Cardiac fibroblast (primary cell): ENCODE measurements at places on chromosomes 12 and 14.

- no peak for DNase-seq
Measured at GRCh38 chr12:124835656-124836410, 27.8 kb downstream of the SCARB1 start.

GRCh38 chr12:58925111-58925611 is 4.9 kb upstream of the LRIG3 start:
- peak; percentile 65 for DNase-seq

DNA sequence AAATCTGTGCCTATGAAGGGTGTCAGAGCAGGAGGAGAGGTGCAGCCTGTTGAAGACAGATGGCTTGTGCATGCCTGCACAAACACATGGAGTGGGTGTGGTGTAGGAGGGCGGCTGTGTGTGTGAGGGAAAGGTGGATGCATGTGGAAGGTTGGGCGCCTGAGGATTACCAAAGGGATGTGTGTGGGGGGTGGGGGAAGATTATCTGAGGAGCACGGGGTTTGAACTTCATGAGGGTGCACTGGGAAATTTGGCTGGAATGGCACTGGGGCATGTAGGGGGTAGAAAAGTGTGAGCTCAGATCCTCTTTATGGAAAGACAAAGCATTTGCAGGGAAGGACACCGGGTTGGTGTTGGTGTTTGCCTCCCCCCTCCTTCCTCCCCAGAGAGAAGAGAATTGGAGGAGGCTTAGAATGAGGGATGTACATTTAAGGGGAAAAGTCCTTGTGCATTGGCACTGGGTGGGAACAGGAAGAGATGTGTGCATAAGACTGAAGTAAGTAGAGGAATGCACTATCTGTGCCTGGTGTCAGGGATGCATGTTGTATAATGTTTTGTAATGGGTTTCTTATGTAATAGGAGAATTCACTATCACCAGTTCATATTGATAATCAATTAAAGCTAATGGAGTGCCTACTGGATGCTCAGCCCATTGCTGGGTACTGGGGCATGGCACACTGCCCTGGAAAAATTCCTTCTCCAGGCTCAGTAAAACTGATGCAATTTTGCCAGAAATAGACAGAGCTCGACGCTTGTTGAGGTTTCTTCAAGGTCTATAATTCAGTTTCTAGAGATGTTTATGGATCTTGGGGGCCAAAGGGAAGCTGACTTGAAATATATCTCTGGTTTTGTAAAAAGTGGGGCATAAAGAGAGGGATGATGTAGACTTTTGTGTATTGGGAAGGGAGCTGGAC is 3.0 kb downstream of the NTF3 start:
- no peak for DNase-seq

GRCh38 chr12:51847643-51848325 is 734 bp downstream of the FIGNL2 start:
- no peak for DNase-seq

- no peak for DNase-seq
Measured at GRCh38 chr12:64813723-64814122, 10.7 kb upstream of the TBC1D30 start.

GRCh38 chr14:94543449-94544124 is 17.7 kb upstream of the SERPINA4 start:
- no peak for DNase-seq
